Gastroesophageal sphincter (tissue), 4 donors: ENCODE measurements at places on chromosomes 6 and 20. TPM values are rescaled to one million over a fixed set of nuclear protein-coding genes. Genes with fewer than 3 reads are reported as not detected.

The LRRC73 gene
- not detected for total RNA-seq

GRCh38 chr6:93784794-93785693 is 365.7 kb upstream of the EPHA7 start:
- ATAC-seq = peak; percentile 80

The C20orf141 gene
- total RNA-seq = not detected

- ATAC-seq = peak; percentile 72
Measured at GRCh38 chr20:53623454-53624211, 30.0 kb upstream of the ZNF217 start.

- ATAC-seq = no peak
Measured at GRCh38 chr6:43948527-43949485, 178.4 kb downstream of the MRPL14 start.

- ATAC-seq = no peak
Measured at GRCh38 chr20:24102290-24102689, 113.7 kb upstream of the GGTLC1 start.

The LRRC1 gene
- 12.4 TPM for total RNA-seq

The CST4 gene
- total RNA-seq = not detected

DNA sequence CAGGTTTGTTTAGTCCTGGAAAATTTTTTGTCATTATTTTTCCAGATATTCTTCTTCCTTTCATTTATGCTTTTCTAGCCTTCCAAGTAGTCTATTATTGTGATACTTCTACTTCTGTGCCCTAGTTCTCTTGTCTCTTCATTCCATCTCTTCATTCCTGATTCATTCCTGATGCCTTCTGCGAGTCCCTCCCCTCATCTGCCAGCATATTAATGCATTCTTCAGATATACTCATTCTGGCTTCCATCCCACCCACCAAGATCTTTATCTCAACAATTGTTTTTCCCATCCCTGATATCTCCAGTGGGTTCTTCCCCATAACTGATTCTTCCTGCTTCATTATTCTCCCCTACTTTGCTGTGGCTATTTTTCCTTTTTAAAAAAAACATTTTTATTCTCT is 35.2 kb downstream of the ALDH5A1 start:
- no peak for ATAC-seq

- no peak for ATAC-seq
Measured at GRCh38 chr20:10322073-10323012, 103.7 kb downstream of the SNAP25 start.

DNA sequence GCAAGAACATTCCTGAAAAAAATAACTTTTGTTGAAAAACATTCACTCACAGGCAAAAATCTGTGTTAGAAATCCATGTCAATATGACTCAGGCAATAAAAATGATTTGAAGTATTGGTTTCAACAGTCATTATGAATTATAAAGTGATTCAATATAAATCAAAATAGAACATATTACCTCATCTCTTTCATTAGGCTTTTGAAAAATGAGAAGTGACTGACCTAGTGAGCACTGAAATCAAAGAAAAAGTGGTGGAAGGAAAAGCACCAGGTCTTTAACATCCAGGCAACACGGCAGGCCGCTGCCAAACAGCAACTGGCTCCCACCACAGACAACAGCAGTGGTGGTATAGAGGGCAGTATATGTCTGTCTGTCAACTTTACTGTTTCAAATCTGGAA is 68.9 kb downstream of the MAN1A1 start:
- no peak for ATAC-seq

The PSORS1C1 gene
- total RNA-seq = 2.7 TPM

The YTHDF1 gene
- total RNA-seq = 33.3 TPM

GRCh38 chr6:157946865-157947532 is 34.7 kb upstream of the SYNJ2 start:
- peak; percentile 36 for ATAC-seq

The GSTA3 gene
- total RNA-seq = not detected
